ENCODE measurements at places on chromosomes 1 and 21. TPM values are rescaled to one million over a fixed set of nuclear protein-coding genes. Genes with fewer than 3 reads are reported as not detected.

DNA sequence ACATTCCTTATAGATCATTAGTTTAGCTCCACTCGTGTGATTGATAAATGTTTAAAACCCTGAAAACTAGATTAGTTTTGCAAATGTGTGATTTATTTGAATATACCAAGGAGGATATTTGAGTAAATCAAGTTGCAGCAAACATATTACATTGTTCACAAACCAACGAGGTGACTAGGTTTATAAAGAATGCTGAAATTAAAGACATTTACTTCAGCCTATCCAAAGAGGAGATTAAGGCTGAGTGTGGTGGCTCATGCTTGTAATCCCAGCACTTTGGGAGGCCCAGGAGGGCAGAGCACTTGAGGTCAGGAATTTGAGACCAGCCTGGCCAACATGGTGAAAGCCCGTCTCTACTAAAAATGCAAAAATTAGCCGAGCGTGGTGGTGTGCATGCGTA, 34.1 kb downstream of the VTCN1 start:
- DNase-seq, result no peak
- H3K4me1 ChIP-seq, result peaks cover 36% of the 10 kb centered on the region
- no peak overlapping the region for H3K27ac ChIP-seq
- no peaks in the 10 kb centered on the region for H3K27me3 ChIP-seq

- no peaks in the 10 kb centered on the region for H3K4me1 ChIP-seq
- H3K27me3 ChIP-seq, result no peaks in the 10 kb centered on the region
- no peaks in the 10 kb centered on the region for H3K36me3 ChIP-seq
- no peak overlapping the region for H3K4me3 ChIP-seq
These were observed 767.7 kb upstream of the ADGRL2 start for GRCh38 chr1:81032973-81033425.

Gene SIKE1
- total RNA-seq, result 81.9 TPM

DNA sequence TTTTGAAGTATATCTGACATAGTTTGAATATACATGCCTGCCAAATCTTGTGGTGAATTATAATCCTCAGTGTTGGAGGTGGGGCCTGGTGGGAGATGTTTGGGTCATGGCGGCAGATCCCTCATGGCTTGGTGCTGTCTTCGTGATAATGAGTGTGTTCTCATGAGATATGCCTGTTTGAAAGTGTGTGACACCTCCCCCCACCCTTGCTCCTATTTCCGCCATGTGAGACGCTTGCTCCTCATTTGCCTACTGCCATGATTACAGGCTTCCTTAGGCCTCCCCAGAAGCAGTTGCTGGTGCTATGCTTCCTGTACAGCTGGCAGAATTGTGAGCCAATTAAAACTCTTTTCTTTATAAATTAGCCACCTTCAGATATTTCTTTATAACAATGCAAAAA, 436.6 kb upstream of the BEND5 start:
- H3K36me3 ChIP-seq, result no peaks in the 10 kb centered on the region
- H3K27ac ChIP-seq, result no peak overlapping the region
- no peak for DNase-seq
- H3K27me3 ChIP-seq, result no peaks in the 10 kb centered on the region

DNA sequence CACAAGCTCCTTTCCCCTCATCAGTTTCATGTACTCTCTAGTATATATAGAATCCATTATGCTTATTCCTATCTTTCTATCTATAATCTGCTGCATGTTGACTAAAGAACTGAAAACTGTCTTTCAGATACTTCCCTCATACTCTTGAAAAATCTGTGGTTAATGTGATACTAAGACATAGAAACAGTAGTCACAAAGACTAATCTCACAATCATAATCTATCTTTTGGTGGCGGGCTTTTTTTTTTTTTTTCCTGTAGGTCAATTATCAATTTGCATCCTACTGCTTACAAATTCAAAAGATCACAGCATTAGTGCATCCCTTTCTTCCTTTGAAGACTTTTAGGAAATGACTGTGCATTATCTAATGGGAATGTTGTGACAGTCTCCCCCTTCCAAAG, 4.7 kb downstream of the UBR4 start:
- DNase-seq, result no peak
- H3K4me3 ChIP-seq, result no peak overlapping the region
- H3K27ac ChIP-seq, result no peak overlapping the region
- peaks cover 8% of the 10 kb centered on the region for H3K4me1 ChIP-seq
- no peaks in the 10 kb centered on the region for H3K36me3 ChIP-seq

DNA sequence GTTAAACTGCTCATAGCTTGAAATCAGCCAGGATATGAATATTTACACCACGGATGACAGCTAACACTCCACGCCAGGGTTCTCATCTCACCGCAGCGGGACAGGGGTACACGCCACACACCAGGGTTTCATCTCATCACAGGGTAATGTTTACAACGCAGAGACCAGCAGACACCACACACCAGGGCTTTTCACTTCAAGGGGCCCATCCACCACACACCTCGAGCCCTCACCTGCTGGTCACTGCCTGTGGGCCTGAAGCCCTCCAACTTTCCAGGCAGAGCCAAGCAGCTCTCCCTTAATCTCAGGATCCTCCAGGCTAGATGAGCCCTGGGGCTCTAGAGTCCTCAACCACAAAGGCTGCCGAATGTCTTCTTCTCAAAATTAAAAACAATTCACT, 1.3 kb upstream of the KRTAP10-12 start:
- no peak for DNase-seq
- peaks cover 1% of the 10 kb centered on the region for H3K27me3 ChIP-seq
- H3K4me3 ChIP-seq, result no peak overlapping the region
- H3K36me3 ChIP-seq, result no peaks in the 10 kb centered on the region

Gene OR6N1
- total RNA-seq, result not detected

GRCh38 chr21:28018741-28019669, 973.7 kb downstream of the LTN1 start:
- H3K36me3 ChIP-seq, result no peaks in the 10 kb centered on the region
- no peaks in the 10 kb centered on the region for H3K4me1 ChIP-seq
- H3K27me3 ChIP-seq, result no peaks in the 10 kb centered on the region
- no peak for DNase-seq

- no peak for DNase-seq
- H3K4me1 ChIP-seq, result no peaks in the 10 kb centered on the region
- no peaks in the 10 kb centered on the region for H3K27me3 ChIP-seq
These were observed 208.8 kb upstream of the ADGRL4 start for GRCh38 chr1:79215311-79215710.

DNA sequence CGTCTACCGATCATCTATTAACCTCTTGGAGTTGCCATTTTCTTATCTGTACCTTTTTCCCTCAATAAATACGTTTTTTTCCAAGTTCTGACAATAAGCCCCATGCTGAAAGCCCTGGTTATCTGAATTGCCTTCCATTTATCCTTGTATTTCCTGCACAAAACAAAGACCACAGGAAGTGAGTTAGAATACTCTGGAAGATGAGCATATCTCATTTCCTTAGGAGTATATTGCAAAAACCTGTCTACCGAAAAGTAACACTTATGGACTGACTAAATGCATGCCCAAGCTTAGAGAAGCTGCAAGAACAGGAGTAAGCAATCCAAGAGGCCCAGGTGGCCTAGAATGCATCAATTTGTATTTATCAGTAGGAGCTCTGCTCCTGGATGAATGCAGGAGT, 39.9 kb downstream of the DIRAS3 start:
- DNase-seq, result no peak
- H3K4me1 ChIP-seq, result peaks cover 6% of the 10 kb centered on the region
- H3K27ac ChIP-seq, result no peak overlapping the region
- no peaks in the 10 kb centered on the region for H3K36me3 ChIP-seq

GRCh38 chr1:67118646-67119045, 16.1 kb downstream of the C1orf141 start:
- no peaks in the 10 kb centered on the region for H3K4me1 ChIP-seq
- H3K4me3 ChIP-seq, result no peak overlapping the region
- no peak overlapping the region for H3K27ac ChIP-seq

DNA sequence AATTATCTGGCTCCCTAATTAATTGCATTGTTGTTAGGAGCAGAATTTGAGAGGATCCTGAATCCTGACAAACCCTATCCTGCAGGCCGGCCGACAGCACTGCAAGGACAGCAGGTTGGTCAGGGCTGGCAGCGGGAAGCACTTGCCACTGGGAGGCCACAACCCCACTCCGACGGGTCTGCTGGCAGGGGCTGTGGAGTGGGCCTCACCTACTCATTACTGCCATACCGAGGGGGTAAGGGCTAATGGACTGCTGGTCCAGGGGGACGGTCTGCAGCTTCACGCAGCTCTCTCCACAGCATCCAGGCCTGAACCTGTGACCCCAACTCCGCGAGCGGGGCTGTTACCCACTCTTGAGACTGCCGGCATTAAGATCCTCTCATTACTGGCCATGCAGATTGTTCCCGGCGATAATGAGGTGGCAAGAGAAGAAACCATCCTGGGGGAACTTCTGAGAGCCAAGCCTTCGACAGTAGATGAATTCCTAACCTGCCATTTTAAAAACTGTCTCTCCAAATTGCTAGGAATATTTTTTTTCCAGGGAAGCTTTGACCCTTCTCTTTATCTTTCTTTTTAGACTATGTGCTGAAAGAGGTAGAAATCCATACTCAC, 501.3 kb downstream of the OMA1 start:
- no peaks in the 10 kb centered on the region for H3K27me3 ChIP-seq
- no peak for DNase-seq
- H3K4me1 ChIP-seq, result no peaks in the 10 kb centered on the region
- H3K27ac ChIP-seq, result no peak overlapping the region
- H3K4me3 ChIP-seq, result no peak overlapping the region

Gene DNM3
- 1.2 TPM for total RNA-seq

Gene ALX3
- total RNA-seq, result not detected

Gene ZNF695
- total RNA-seq, result 34.6 TPM

DNA sequence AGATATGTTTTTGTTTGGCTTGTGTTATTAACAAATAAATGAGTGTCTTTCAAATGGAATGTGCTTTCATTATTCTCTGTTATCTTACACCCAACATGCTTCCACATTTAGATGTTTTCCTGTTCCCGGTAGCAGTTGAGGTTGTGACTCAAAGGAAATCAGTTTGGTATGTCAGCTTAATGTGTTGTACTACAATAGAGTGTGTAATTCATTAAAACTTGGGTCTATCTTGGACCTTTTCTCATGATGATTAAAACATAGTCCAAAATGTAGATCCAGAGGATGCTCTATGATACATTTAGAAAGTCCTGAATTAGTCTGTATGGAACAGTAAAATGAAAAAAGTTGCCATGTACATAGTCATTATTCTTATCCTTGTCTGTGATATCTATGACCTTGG, 26.7 kb downstream of the RTCA start:
- peak overlapping the region; percentile 49 for H3K27ac ChIP-seq
- peaks cover 3% of the 10 kb centered on the region for H3K4me1 ChIP-seq
- H3K36me3 ChIP-seq, result peaks cover 16% of the 10 kb centered on the region
- no peaks in the 10 kb centered on the region for H3K27me3 ChIP-seq
- H3K4me3 ChIP-seq, result no peak overlapping the region

Gene SMIM1
- total RNA-seq, result 9.1 TPM

DNA sequence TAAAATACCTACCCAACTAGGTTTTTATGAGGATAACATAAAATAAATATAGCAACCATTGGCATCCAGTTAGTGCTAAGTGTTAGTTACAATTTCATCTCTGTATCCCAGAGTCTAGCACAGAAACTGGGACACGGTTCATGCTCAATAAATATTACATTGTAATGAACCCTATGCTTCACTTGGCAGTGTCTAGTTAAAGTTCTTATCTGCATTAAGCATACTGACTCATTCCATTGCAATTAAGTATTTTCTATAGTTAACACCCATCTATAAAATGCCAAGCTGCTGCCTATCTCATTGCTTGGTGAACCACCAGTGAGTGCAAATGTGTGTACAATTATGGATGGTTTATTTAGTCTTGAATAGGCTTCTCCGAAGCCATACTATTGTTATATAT, 15.2 kb downstream of the CHML start:
- no peak for DNase-seq
- peaks cover 3% of the 10 kb centered on the region for H3K4me1 ChIP-seq
- no peak overlapping the region for H3K4me3 ChIP-seq
- H3K36me3 ChIP-seq, result no peaks in the 10 kb centered on the region

DNA sequence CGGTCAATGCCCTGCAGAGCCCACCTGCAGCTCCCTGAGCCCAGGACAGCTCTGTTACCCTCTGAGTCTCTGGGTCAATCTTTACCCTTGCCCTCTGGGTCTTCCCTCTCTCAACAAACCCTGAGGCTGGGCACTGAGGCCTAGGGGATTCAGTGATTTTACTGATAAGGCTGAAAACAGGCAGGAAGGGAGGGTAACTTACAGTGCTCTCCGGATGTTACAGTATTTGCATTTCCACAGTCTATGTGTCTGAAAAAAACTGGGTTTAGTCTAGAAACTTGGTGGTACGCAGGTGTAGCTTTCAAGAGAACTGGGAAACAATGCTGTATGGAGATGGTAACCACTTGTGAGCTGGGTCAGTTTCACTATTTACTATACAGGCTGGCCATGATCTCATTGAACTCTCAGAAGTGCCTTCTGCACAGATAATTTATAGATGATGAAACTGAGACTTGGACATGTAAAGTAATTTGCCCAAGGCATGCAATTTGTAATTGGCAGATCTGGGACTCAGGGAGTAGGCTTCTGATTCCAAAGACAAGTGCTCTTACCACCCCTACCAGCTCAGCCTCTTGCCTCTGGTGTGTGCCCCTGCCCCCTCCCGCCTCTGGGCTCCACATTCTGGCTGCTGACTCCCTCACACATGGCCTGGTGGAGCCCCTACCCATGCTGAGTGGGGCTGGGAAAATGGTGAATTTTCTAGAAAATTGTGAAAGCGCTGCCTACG, 48.8 kb downstream of the TENT5C start:
- no peaks in the 10 kb centered on the region for H3K4me1 ChIP-seq
- H3K27ac ChIP-seq, result no peak overlapping the region
- H3K4me3 ChIP-seq, result no peak overlapping the region
- no peaks in the 10 kb centered on the region for H3K27me3 ChIP-seq
- no peaks in the 10 kb centered on the region for H3K36me3 ChIP-seq

DNA sequence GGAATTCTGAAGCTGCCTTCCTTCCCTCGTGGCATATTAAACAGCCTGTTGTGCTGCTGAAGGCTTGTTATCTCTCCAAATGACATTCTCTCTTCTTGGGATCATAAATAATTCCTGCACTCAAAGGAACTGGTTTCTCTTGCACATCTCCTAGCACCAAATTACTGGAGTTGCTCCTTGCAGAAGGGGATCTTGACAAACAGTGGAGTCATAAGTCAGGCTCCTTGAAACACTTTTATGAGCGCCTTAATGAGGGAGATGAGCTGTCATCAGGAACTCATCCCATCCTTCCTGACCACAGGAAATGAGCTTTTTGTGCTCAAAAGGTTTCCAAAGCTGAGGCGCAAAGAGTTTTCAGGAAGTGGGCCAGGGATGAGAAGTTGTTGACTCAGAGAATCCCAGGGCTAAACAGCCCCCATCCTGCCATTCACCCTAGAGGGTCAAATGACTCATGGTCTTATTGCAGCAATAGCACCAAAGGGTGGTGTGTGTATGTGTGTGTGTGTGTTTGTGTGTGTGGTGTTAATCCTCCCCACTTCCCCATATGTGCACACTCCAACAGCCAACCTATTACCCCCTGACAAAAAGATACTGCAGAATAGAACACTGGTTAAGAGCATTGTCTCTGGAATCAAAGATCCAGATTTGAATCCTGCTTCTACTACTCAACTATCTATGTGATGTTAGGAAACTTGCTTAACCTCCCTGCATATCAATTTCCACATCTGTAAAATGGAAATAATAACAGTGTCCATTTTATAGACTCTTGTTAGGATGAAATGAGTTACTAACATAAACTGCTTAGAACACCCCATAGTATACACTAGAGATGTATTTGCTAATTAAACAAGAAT, 2.8 kb upstream of the PHC2 start:
- DNase-seq, result no peak
- H3K36me3 ChIP-seq, result no peaks in the 10 kb centered on the region
- H3K27me3 ChIP-seq, result peaks cover 26% of the 10 kb centered on the region
- peaks cover 17% of the 10 kb centered on the region for H3K4me1 ChIP-seq
- no peak overlapping the region for H3K4me3 ChIP-seq

- no peaks in the 10 kb centered on the region for H3K27me3 ChIP-seq
- peaks cover under 1% of the 10 kb centered on the region for H3K4me1 ChIP-seq
- H3K4me3 ChIP-seq, result no peak within 1 kb of the TSS
- H3K27ac ChIP-seq, result no peak within 1 kb of the TSS
These were observed at the start of gene MASP2 for GRCh38 chr1:11046625-11047365. TSS of gene MASP2 (minus strand) at chr1:11047239. CDS start at chr1:11047207, 32 bp downstream.

All from neural progenitor cell (in vitro differentiated cells).